ENCODE measurements at places on chromosomes 5 and 9. TPM values are rescaled to one million over a fixed set of nuclear protein-coding genes. Genes with fewer than 3 reads are reported as not detected.

Gene PCDHA4
- total RNA-seq = 0.39 TPM

Gene ELOVL7
- 30.5 TPM for total RNA-seq

Gene GADD45G
- total RNA-seq = 13.9 TPM

Gene PAEP
- not detected for total RNA-seq

Gene DMGDH
- 0.95 TPM for total RNA-seq

Gene OTP
- total RNA-seq = not detected

Gene PCDHGB1
- total RNA-seq = 1.1 TPM

Gene CAMK4
- total RNA-seq = 1.8 TPM

Gene ADRA1B
- 2.5 TPM for total RNA-seq

Gene CSF1R
- total RNA-seq = 32.2 TPM

Gene RGS7BP
- 0.50 TPM for total RNA-seq

Gene LCN9
- not detected for total RNA-seq

Gene INSL4
- not detected for total RNA-seq

Gene CCL28
- 97.0 TPM for total RNA-seq

Gene DRD1
- total RNA-seq = 0.17 TPM

Gene ACTBL2
- total RNA-seq = not detected

Gene TMEM215
- total RNA-seq = not detected

Gene MAP1B
- total RNA-seq = 17.1 TPM

Gene GNAQ
- 86.5 TPM for total RNA-seq

Gene AFF4
- total RNA-seq = 74.7 TPM

Gene GARIN3
- total RNA-seq = not detected

Gene FABP6
- total RNA-seq = not detected

Gene CSNK1G3
- 70.1 TPM for total RNA-seq

Gene FIBCD1
- 7.9 TPM for total RNA-seq

Gene PIP5K1B
- 91.6 TPM for total RNA-seq

Gene ZDHHC21
- 19.4 TPM for total RNA-seq

Gene QRFP
- not detected for total RNA-seq

Gene ENTR1
- 33.2 TPM for total RNA-seq

Gene SH3RF2
- 54.9 TPM for total RNA-seq

Gene FOCAD
- total RNA-seq = 21.5 TPM

Gene GPR151
- not detected for total RNA-seq

Gene JAKMIP2
- total RNA-seq = 1.1 TPM

Gene SLC9A3
- total RNA-seq = 170 TPM

Gene KIF4B
- not detected for total RNA-seq

Gene F12
- 11.3 TPM for total RNA-seq

Gene PCDHB8
- 0.59 TPM for total RNA-seq

Gene PCDHGA1
- 0.31 TPM for total RNA-seq

Gene C6
- total RNA-seq = 1.0 TPM

Gene SLC1A1
- total RNA-seq = 42.3 TPM

Gene KCNIP1
- total RNA-seq = not detected

Gene MEGF9
- total RNA-seq = 11.6 TPM

Gene SLC36A2
- total RNA-seq = not detected

Gene TAL2
- not detected for total RNA-seq

Gene FBN2
- 1.9 TPM for total RNA-seq
